ENCODE measurements at places on chromosomes 5 and 9.

GRCh38 chr5:10984021-10984715, 223.1 kb upstream of the DAP start:
- DNase-seq, result no peak

DNA sequence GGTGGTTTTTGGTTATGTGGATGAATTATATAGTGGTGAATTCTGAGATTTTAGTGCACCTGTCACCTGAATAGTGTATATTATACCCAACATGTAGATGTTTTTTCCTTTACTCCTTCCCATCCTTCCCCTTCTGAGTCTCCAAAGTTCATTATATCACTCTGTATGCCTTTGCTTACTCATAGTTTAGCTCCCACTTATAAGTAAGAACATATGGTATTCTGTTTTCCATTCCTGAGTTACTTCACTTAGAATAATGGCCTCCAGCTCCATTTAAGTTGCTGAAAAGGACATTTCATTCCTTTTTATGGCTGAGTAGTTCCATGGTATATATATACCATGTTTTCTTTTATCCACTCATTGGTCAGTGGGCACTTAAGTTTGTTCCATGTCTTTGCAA, 161.6 kb upstream of the CD180 start:
- no peak for DNase-seq

DNA sequence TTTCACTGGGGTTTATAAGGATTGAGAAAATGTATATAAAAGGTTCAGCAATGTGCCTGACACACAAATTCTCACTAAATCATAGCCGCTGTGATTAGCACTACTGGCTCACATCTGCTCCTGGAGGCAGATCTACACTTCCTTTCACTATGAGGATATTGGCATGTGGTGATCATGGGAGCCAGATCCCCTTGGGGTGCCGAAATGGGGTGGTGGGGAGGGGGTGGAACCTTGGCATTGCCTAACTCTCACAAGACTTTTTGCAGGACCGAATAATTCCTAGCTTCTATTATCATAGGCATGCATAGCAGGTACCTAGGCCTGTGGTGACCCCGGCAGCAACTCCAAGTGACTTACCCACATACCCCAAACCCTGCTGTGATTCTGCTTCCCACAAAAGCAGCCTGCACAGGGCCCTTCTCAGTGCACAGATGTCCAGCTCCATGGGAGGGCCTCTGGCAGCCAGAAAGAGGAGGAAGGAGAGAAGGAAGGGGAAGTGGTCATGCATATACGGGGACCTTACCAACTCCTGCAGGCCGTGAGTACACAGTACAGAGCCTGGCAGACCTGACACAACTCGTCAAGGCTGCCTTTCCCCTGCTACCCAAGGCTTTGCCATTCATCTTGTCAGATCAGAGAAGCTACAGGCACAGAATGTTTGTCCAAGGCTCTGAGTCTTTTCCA, 61.3 kb upstream of the IQGAP2 start:
- DNase-seq, result no peak

- DNase-seq, result no peak
These were observed 414.2 kb downstream of the TAF11L14 start for GRCh38 chr5:18048449-18048848.

- no peak for DNase-seq
These were observed 456.9 kb downstream of the BNC2 start for GRCh38 chr9:16413509-16414016.

DNA sequence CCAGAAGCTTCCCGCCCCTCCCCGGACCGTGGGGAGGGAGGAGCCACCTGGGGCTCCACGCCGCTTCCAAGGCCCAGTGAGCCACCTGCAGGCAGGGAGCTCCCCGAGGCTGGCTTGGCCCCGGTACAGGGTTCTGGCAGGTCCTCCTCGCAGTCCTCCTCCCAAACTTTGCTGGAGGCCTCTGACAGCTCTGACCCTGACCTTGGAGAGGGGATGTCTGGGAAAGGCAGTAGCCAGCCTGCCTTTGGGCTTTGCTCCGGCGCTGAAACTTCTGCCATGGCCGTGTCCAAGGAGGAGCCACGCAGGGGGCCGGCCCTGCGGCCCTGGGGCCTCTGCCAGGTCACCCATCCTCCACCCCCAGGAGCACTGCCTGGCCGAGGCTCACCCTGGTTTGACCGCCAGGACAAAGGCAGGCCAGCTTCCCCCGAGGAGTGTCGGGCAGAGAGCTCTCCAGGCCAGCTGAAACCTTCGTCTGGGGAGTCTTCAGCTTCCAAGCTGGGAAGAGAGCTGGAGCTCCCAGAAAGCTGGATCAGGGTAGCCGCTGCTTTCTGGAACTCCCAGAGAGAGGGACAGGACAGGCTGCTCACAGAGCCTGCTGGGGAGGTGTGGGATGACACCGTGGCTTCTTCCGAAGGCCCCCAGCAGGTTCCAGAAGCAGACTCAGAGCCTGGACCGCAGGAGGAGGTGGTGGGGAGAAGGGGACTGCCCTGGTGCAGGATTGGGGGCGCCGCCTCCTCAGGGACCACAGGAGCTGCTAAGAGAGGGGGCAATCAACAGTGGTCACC, 9.0 kb upstream of the QSOX2 start:
- no peak for DNase-seq

- no peak for DNase-seq
These were observed 214.8 kb downstream of the AOPEP start for GRCh38 chr9:94941211-94941875.

DNA sequence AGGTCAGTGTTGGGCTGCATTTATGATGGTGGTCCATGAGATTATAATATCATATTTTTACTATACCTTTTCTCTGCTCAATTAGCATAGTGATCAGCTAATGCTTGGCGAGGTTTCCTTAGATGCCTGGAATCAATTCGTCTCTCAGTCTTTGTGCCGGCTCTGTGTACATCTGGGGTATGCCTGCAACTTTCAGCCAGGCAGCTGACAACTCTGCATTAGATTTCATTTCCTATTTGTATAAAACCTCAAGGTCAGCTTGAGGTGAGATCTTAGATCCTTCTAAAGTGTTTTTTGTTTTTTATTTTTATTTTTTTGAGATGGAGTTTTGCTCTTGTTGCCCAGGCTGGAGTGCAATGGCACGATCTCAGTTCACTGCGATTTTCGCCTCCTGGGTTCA, 86.8 kb downstream of the MELK start:
- no peak for DNase-seq

DNA sequence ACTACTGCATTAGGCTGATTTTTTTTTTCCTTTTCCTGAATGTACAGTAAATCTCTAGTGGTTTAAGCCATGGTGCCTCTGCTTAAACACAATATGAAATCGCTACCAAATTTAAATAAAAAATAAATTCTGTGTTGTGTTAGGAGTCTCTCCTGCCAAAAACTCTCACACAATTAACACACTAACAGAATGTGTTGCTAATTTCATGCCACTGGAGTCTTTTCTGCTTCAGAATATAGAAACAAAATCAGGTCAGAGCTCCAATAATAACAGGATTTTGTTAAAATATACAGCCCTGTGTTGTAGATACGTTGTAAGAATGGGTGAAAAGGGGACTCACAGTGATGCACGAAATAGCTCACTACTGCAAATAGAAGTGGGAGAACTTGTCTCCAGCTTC, 398.8 kb downstream of the ZSWIM6 start:
- DNase-seq, result no peak

GRCh38 chr9:19424176-19424779, 15.5 kb downstream of the ACER2 start:
- DNase-seq, result no peak

GRCh38 chr5:177085985-177086653, 596 bp upstream of the FGFR4 start:
- no peak for DNase-seq

All from omental fat pad (tissue), 4 donors.